Upper lobe of left lung (tissue), 6 donors: ENCODE measurements at places on chromosomes 3 and 15.

DNA sequence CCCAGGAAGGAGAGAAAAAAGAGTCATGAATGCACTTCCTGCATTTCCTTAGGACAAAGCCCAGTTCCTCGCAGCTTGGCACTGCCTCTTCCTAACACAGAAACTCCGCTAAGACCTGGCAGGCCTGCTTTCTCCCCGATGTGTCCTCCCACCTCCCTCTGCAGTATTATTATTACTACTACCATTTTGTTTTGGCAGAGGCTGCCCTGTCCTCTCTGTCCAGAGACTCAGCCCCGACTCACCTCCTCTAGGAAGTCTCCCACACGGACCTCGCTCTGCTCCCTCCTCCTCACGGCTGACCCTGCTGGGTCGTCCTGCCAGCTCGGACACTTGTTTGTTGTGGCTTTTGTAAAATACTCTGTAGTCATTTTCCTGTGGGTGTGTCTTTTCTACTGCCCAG lies 107.2 kb upstream of the HACD2 start:
- no peak for DNase-seq

DNA sequence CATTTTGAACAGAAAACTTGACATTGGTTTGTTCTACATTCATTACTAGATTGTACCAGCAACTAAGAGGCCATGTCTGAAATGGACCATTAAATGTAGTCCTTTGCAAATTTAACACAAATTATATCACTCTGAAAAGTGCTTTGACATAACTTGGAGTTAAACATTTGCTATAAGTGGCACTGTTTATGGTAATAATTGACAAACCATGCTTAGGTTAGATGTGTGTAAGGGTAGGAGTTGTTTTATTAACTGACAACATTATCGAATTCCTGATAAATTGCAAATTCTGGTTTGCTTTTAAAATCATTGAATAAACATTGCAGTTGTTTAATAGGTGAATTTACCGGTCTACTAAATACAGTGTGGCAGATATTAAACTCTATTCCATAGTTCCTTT lies 6.1 kb upstream of the TMEM207 start:
- DNase-seq: no peak

- DNase-seq: no peak
Observed at GRCh38 chr3:78659386-78659987, 1108.3 kb downstream of the ROBO1 start.

DNA sequence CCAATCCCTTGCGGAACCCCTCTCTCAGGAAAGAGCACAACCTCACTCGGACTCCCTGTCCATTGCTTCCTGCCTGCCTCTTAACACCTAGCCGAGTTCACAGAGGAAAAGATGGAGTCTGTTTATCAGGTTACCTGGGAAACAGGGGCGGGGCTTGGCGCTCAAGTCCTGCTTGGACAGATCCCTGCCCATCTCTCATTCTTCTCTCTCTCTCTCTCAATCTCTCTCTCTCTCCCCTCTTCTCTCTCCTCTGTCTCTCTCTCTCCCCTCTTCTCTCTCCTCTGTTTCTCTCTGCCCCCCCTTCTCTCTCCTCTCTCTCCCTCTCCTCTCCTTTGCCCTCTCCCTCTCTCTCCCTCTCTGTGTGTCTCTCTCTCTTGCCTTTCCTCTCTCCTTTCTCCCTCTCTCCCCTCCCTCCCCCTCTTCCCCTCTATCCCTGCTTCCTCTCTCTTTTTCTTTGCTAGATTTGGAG lies at the start of gene EFHB:
TSS of gene EFHB (minus strand) at position 120 of the 469 bp plus-strand sequence. CDS start 199 bp downstream, outside the sequence.
- DNase-seq: peak; percentile 30

DNA sequence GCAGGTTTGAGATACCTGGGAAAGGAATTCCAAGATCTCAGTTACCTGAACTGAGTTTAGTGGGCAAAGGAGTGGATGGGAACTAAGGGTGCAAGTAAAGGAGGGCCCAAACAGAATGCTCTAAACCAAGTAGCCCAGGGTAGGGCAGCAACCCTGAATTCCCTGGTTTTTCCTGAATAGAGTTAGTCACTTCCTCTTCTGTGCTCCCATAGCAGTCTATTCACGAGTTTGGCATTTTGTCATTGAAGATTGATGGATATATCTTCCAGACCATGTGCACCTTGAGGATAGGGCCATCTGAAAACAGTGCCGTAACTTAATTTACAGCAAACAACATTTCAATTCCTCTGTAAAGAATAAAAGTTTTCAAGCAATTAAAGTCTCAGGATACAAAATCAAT lies 18.5 kb upstream of the PTX3 start:
- no peak for DNase-seq

GRCh38 chr15:93111451-93111850 lies 22.4 kb upstream of the RGMA start:
- DNase-seq: no peak

DNA sequence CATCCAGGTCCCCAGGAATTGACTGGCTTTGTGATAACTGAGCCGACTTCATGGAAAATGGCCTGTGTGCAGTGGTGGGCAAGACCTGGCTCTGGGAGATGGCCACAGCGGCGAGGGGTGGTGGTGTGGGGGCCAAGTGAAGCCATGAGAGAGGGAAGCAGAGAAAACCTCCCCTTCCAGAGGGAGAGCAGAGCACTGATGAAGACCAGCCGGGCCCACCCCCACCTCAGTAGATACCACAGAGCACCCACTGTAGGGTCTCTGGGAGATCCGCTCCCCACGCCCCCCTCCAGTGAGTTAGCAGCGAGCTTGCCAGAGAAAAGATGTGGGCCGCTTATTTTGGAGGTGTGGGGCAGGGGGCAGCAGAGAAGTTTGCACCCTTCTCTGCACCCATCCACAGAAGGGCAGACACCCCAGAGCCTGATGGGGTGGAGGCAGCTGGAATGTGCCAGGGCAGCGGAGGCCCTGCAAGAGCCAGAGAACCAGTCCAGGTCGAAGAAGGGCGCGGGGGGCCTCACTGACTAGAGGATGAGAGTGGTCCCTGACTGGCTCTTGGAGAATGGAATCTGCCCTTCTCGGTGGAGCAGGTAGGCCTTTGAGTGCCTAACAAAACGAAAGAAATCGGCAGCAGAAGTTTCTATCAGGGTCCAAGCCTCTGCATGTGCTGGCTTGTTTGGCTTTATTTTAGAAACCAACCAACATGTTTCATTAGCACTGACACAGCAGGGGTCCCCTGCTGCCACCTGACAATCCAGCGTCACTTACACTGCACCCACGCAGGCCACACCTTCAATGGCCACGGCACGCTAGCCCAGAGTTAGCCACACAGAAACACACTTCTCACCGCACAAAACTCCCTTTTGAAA lies 28.3 kb downstream of the MELTF start:
- no peak for DNase-seq

- no peak for DNase-seq
Observed at GRCh38 chr3:130014526-130014925, 40.0 kb downstream of the TRH start.

GRCh38 chr3:25582242-25582641 lies 82.5 kb downstream of the TOP2B start:
- no peak for DNase-seq

GRCh38 chr15:60255390-60255789 lies 142.4 kb downstream of the ANXA2 start:
- no peak for DNase-seq

DNA sequence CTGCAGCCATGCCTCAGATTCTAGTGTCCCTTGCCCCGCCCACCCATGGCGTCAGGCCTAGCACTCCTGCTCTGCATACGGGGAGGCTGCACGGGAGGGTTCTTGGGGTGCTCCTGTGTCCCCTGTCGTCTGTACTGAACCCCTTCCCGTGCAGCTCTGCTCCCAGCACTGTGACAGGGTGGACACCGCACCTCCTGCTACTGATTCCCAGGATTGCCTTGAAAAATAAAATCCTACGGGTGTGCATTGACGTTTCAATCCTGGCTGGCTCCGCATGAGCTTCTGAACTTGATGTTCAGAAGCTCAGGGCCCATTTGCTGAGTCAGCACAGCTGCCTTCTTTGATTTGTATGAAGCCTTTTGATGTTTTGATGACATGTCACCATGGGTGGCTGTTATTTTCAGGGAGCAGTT lies 176.4 kb downstream of the APBA2 start:
- no peak for DNase-seq
